Purkinje cell (primary cell): ENCODE measurements at places on chromosomes 6 and 20. TPM values are rescaled to one million over a fixed set of nuclear protein-coding genes. Genes with fewer than 3 reads are reported as not detected.

The CCN2 gene
- polyA plus RNA-seq: 5.4 TPM in 1 of 2 replicates, not detected in the other

The IGF2R gene
- 5.7 and 7.6 TPM in 2 replicates for polyA plus RNA-seq

The TXLNB gene
- polyA plus RNA-seq: not detected in 2 replicates

The VGLL2 gene
- not detected in 2 replicates for polyA plus RNA-seq

The SLC17A2 gene
- not detected in 2 replicates for polyA plus RNA-seq

The SPATA25 gene
- polyA plus RNA-seq: not detected in 2 replicates
